ENCODE measurements at places on chromosomes 3 and 15. TPM values are rescaled to one million over a fixed set of nuclear protein-coding genes. Genes with fewer than 3 reads are reported as not detected.

GRCh38 chr15:49898575-49899283, 220.3 kb downstream of the ATP8B4 start:
- H3K4me1 ChIP-seq: no peaks in the 10 kb centered on the region
- no peaks in the 10 kb centered on the region for H3K27me3 ChIP-seq
- DNase-seq: no peak
- no peak overlapping the region for H3K4me3 ChIP-seq
- no peaks in the 10 kb centered on the region for H3K36me3 ChIP-seq

- no peak overlapping the region for H3K27ac ChIP-seq
- no peaks in the 10 kb centered on the region for H3K36me3 ChIP-seq
- no peak for DNase-seq
- H3K4me1 ChIP-seq: no peaks in the 10 kb centered on the region
These were observed 243.5 kb upstream of the MANF start for GRCh38 chr3:51141573-51141972.

DNA sequence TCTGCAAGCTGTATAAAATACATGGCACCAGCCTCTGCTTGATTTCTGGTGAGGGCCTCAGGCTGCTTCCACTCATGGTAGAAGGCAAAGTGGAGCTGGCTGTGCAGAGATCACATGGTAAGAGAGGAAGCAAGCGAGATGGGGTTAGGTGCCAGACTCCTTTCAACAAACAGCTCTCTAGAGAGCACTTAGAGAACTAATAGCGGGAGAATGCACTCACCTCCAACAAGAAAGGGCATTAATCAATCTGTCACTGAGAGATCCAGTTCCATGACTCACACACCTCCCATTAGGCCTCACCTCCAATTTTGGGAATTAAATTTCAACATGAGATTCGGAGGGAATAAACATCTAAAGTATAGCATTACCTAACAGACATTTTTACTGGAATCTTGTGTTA, 644.1 kb upstream of the ARRDC4 start:
- H3K4me1 ChIP-seq: peaks cover 10% of the 10 kb centered on the region
- no peak for DNase-seq
- H3K27me3 ChIP-seq: no peaks in the 10 kb centered on the region
- H3K4me3 ChIP-seq: no peak overlapping the region
- no peaks in the 10 kb centered on the region for H3K36me3 ChIP-seq

DNA sequence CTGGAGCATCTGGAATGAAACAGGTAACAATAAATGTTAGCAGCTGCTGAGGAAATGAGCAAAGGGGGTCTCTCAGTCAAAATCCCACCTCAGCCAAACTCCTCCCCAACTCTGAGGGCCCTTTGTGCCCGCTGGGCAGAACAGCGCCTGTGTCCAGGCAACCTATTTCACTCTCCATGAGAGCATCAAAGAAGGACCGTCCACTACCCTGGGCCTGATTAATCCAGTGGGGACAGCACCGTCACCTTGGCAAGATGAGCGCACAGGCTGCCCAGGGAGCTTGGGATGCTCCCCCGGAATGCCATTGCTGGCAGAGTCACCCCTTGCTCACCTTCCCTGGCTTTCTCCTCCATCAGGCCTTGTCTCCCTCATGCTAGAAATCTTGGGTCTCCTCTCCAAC, 97.4 kb upstream of the HACD2 start:
- no peaks in the 10 kb centered on the region for H3K36me3 ChIP-seq
- no peaks in the 10 kb centered on the region for H3K4me1 ChIP-seq
- no peak for DNase-seq

GRCh38 chr15:63447017-63447676, 57.2 kb upstream of the USP3 start:
- no peak for DNase-seq
- H3K27ac ChIP-seq: no peak overlapping the region
- no peaks in the 10 kb centered on the region for H3K4me1 ChIP-seq
- no peaks in the 10 kb centered on the region for H3K27me3 ChIP-seq

- H3K27ac ChIP-seq: no peak overlapping the region
- H3K4me1 ChIP-seq: no peaks in the 10 kb centered on the region
- H3K4me3 ChIP-seq: no peak overlapping the region
- no peak for DNase-seq
- H3K27me3 ChIP-seq: no peaks in the 10 kb centered on the region
- no peaks in the 10 kb centered on the region for H3K36me3 ChIP-seq
These were observed 502.1 kb upstream of the IL12A start for GRCh38 chr3:159486580-159486979.

DNA sequence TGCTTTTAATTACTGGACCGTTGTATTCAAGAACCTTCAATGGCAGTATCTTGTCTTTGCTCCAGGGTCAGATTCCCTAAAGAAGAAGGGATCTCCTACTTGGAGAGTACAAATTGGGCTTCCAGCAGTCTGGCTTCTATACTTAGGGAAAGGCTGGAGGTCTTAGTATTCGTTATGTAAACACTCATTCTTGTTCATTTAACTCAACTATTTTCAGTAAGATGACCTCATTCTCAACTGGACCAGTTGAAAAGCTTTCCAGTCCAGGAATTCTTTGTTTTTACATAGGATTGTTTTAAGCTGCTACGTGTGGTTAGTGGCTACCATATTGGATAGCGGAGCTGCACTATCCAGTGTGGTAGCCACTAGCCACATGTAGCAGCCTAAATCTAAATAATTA, 4.6 kb downstream of the SENP5 start:
- no peak for DNase-seq
- H3K4me1 ChIP-seq: peaks cover 9% of the 10 kb centered on the region
- no peaks in the 10 kb centered on the region for H3K36me3 ChIP-seq

DNA sequence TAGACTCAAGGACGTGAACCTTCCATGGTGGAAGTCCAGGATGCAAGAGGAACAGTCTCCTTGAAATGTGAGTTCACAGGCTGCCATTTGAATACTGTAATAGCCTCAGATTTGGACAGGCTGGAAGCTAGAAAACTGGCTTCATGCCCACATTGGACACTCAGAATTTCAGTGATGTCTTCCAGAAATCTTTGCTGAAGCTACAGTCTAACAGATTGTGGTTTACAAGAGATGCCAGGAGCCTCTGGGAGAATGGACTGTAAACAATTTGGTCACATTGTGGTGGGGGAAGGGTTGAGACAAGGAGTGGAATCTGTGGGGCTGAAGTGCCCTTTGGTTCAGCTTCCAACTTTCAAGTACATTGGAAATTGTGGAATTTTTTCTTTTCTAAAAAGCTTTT, 252.0 kb upstream of the PROK2 start:
- DNase-seq: no peak
- H3K4me1 ChIP-seq: no peaks in the 10 kb centered on the region

DNA sequence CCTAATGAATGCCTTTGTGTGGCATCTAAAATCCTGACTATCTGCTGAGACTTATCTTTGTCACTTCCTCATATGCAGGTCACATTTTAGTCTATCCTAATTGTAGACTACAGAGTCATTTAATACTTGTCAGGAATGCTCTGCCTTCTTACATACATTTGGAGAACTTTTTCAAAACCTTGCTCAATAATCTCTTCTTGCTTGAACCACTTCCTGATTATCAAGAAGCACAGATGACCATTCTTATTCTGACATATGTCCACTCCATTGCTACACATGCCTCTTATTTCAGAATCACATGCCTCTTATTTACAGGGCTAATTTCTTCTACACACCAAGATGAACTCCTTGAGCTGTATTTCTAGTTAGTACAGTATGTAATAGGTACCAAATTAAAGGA, 400.3 kb downstream of the TBC1D5 start:
- no peak for DNase-seq
- H3K4me1 ChIP-seq: no peaks in the 10 kb centered on the region
- no peaks in the 10 kb centered on the region for H3K36me3 ChIP-seq
- H3K4me3 ChIP-seq: no peak overlapping the region
- H3K27me3 ChIP-seq: no peaks in the 10 kb centered on the region

DNA sequence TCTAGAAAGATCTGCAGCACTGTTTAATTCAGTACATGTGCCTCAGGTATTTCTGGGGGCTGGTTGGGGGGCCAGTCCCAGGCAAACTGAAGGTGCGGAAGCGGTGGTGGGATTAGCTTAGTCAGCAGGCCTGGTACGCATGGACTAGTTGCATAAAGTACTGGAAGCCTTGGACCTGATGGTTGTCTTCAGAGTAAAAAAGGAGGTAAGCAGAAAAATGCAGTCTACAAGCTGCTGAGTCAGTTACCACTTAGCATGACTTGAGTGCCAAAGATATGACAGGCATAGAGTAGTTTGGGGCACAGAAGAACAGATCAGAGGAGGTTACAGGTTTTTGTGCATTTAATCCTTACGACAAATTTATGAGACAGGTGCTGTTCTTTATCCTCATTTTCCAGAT, 19.9 kb upstream of the GOLGA8J start:
- H3K4me3 ChIP-seq: no peak overlapping the region
- no peaks in the 10 kb centered on the region for H3K27me3 ChIP-seq
- no peaks in the 10 kb centered on the region for H3K36me3 ChIP-seq
- H3K27ac ChIP-seq: no peak overlapping the region

GRCh38 chr15:85500060-85500708, 119.8 kb downstream of the AKAP13 start:
- no peak overlapping the region for H3K4me3 ChIP-seq
- peaks cover 11% of the 10 kb centered on the region for H3K4me1 ChIP-seq
- H3K36me3 ChIP-seq: no peaks in the 10 kb centered on the region

GRCh38 chr15:92747047-92747446, 91.5 kb upstream of the FAM174B start:
- no peaks in the 10 kb centered on the region for H3K4me1 ChIP-seq
- no peak for DNase-seq
- H3K27ac ChIP-seq: no peak overlapping the region
- H3K27me3 ChIP-seq: no peaks in the 10 kb centered on the region
- no peaks in the 10 kb centered on the region for H3K36me3 ChIP-seq

- no peak overlapping the region for H3K4me3 ChIP-seq
- DNase-seq: no peak
- H3K4me1 ChIP-seq: peaks cover 5% of the 10 kb centered on the region
- no peak overlapping the region for H3K27ac ChIP-seq
- H3K27me3 ChIP-seq: no peaks in the 10 kb centered on the region
- no peaks in the 10 kb centered on the region for H3K36me3 ChIP-seq
These were observed 573.0 kb downstream of the MECOM start for GRCh38 chr3:169090559-169090958.

DNA sequence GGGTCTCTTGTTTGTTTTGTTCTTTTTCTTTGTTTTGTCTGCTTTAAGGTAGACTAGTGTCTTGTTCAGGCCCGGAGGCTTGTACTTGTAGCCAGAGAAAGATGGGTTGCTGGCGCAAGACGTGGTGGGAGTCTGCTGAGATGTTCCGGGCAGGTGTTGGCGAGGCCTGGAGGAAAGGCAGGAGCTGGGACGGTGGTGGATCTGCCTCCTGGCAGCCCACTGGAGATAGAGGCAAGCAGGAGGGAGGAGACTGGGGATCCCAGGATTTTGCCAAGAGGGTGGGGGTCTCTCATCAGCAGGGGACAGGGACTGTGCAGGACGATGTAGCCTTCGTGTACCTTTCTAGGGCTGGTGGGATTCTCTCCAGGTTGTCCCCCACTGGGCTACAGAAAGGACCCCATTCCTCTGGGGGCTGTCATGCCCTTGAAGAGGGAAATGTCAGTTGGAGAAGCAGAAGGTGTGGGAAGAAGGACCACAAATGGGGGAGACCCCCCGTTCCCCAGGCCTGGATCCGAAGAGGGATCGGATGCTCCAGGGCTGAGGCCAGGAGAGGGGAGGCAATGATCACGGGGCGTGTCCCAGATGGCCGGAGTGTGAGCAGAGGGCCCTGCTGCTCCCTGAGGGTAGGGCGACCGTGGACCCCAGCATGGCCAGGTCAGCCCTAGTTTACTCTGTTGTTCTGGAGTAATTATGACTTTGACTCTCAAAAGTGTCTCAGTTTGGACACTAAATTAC, 7.0 kb downstream of the CHAC1 start:
- H3K36me3 ChIP-seq: no peaks in the 10 kb centered on the region
- DNase-seq: no peak
- no peaks in the 10 kb centered on the region for H3K27me3 ChIP-seq
- H3K27ac ChIP-seq: no peak overlapping the region

DNA sequence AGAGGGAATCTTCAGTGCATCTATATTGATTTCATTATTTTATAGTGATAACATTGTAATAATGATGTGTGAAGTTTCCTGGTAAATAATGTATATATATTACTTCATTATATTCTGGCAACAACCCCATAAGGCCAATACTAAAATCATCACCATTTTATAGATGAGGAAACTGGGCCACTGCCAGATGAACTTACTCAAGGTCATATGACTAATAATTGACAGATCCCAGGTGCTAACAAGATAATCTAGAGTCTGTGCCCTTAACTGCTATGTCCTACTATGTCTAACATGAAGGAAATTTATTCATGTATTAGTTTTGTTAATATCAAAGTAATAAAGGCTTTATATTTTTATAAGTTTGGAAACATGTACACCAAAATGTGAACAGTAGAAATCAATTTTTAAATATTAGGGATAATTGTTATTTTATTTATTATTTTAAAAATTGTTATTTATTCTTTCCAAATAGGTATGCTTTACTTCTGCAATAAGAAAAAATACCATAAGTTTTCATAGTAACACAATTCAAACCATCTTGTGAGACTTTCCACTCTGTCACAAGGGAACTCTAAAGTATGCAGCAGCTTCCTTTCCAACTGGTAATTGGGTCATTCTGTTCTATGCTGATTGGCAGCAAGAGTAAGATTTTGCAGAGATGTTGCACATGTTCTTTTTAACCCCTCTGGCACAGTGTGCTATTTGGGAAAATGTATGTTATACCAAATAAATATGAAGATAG, 90.8 kb upstream of the CMC1 start:
- H3K36me3 ChIP-seq: no peaks in the 10 kb centered on the region
- H3K27ac ChIP-seq: no peak overlapping the region
- no peaks in the 10 kb centered on the region for H3K27me3 ChIP-seq

DNA sequence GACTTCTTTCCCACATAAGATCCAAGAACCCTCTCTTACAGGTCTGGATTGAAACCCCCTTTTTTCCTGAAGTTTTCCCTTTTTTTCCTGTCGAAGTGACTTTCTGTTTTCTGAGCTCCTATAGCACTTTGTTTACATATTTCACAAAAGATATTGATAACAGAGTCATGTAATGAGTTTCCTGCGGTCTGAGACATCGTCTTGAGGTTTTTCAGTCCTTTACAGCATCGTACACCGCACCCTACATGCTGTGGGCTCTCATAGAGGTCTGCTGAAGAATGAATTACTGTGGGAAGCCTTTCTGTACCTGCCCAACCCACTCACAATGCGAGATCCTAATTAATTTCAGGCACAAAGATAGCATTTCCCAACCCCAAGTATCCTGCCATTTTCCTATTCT, 53.1 kb downstream of the MCF2L2 start:
- H3K36me3 ChIP-seq: no peaks in the 10 kb centered on the region
- H3K4me3 ChIP-seq: no peak overlapping the region
- H3K27me3 ChIP-seq: no peaks in the 10 kb centered on the region
- no peaks in the 10 kb centered on the region for H3K4me1 ChIP-seq
- no peak for DNase-seq

GRCh38 chr15:50828610-50829206, 63.2 kb upstream of the SPPL2A start:
- no peaks in the 10 kb centered on the region for H3K4me1 ChIP-seq
- H3K36me3 ChIP-seq: no peaks in the 10 kb centered on the region
- no peak overlapping the region for H3K4me3 ChIP-seq

GRCh38 chr3:167323572-167323971, 56.5 kb downstream of the ZBBX start:
- H3K27me3 ChIP-seq: no peaks in the 10 kb centered on the region
- H3K27ac ChIP-seq: no peak overlapping the region
- H3K4me1 ChIP-seq: no peaks in the 10 kb centered on the region
- no peak overlapping the region for H3K4me3 ChIP-seq
- H3K36me3 ChIP-seq: no peaks in the 10 kb centered on the region

VIPR1 gene
- 2.1 TPM for total RNA-seq

SYNM gene
- total RNA-seq: 3.4 TPM

GNB4 gene
- 1.1 TPM for total RNA-seq

CD200R1 gene
- total RNA-seq: not detected

EOMES gene
- 0.38 TPM for total RNA-seq

PRTG gene
- total RNA-seq: 0.35 TPM

BOC gene
- 10.8 TPM for total RNA-seq

COLQ gene
- 1.0 TPM for total RNA-seq

TIGIT gene
- total RNA-seq: 0.34 TPM

KCNMB2 gene
- 3.3 TPM for total RNA-seq

TBC1D21 gene
- total RNA-seq: not detected

HYAL3 gene
- 0.87 TPM for total RNA-seq

MRPS11 gene
- 18.0 TPM for total RNA-seq

Measured in pancreas (tissue), 10 donors.